NCI-H1092 (cell line): ENCODE measurements at places on chromosomes 16 and 17.

DNA sequence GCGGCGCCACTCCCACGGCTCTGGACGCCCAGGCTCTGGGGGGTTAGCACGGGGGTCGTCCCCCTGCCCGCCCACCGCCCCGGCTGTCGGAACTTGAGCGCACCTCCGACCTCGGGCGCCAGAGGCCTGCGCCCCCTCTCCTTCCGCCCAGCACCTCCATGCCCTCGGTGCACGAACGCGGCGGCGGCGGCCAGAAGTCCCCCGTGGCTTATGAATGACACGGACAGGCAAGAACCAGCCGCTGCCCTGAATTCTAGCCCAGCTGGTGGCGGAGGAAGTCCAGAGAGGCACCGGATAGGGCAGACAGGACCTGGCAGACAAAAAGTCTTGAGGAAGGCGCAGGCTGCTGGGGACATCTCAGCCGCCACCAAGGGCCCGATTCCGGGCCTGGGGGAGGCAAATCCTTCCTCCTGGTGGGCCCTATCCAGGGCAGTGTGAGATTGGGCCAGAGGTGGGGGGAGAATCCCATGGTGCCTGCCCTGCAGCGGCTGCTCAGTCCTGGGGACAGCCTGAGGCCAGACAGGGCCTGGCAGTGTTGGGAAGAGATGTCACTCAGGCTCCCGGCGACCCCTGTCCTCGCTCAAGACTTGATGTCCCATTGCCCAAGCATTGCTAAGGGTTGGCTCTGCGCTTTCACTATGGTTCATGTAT is 897 bp upstream of the CYGB start:
- no peak for DNase-seq

DNA sequence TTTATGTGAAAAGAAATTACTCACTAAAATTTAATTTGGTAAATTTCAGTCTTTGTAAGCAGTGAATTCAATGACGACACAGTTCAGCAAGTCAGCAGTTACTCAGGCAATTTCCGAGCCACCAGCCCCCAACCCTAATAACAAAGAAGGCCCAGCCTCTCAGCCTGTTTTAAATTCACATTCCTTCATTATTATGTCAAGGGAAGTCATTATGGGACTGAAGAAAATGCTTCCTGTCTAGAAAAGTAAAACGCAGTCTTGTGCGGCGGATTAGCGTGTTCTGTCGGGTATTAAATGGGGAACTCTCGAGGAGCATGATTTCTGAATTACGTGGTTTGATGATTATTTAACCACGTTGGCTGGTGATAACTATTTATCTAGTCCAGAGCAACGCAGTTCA is 177.6 kb downstream of the AIPL1 start:
- DNase-seq: no peak

- DNase-seq: no peak
Observed at GRCh38 chr17:1486802-1487695, 5.4 kb downstream of the MYO1C start.

- DNase-seq: no peak
Observed at GRCh38 chr16:55154262-55154661, 169.7 kb upstream of the IRX6 start.

- no peak for DNase-seq
Observed at GRCh38 chr16:56192635-56192945, 1.3 kb downstream of the GNAO1 start.

DNA sequence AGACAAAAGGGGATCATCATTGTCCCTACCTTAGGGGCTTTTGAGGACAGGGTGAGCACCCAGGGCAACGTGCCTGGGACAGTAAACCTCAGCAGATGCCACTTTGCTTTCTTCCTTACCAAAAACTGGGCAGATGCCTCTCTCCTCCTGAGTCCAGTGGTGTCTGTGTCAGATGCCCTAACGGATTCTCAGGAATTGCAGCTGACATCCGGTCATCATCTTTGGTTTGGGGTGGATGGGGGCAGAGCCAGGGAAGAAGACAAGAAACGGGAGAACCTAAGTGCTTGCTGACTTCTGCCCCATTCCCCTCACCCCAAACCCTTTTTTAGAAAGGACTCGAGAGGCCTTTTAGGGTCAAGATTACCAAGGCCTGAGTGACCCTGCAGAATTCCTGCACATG is 187.5 kb downstream of the MSI2 start:
- no peak for DNase-seq

GRCh38 chr16:2447920-2448583 is 11.9 kb upstream of the TEDC2 start:
- DNase-seq: no peak

- DNase-seq: no peak
Observed at GRCh38 chr16:85028685-85029407, 1.3 kb downstream of the KIAA0513 start.

DNA sequence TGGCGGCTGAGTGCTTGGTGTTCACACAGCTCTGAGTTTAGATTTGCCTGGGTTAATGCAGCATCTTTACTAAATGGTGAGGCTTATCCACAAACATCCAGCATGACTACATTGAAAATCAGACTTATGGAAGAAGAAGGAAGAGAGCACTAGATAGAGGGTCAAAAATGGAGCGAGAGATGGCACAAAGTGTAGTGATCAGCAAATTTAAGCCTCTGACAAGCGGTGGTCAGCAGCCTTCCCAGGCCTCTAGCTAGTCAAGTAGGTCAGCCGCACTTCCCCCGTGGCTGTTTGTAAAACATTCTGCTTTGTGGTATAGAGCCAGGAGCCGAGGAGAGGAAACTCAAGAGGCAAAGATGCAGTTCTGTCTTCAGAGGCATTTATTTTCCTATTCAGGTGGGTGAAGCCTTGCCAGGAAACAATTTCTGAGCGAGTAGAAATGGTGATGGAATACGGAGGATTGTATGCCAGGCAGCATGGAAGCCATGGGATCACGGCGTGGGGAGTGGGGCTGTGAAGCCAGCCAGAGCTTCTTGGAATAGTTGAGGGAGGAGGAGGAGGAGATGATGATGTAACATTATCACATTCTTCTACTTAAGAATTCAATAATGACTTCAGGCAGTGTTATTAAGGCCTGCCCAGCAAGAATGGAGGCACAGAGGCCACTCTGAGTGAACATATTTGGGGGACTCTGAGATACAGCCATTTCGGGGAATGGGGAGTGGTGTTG is 118.9 kb downstream of the MSI2 start:
- DNase-seq: no peak

DNA sequence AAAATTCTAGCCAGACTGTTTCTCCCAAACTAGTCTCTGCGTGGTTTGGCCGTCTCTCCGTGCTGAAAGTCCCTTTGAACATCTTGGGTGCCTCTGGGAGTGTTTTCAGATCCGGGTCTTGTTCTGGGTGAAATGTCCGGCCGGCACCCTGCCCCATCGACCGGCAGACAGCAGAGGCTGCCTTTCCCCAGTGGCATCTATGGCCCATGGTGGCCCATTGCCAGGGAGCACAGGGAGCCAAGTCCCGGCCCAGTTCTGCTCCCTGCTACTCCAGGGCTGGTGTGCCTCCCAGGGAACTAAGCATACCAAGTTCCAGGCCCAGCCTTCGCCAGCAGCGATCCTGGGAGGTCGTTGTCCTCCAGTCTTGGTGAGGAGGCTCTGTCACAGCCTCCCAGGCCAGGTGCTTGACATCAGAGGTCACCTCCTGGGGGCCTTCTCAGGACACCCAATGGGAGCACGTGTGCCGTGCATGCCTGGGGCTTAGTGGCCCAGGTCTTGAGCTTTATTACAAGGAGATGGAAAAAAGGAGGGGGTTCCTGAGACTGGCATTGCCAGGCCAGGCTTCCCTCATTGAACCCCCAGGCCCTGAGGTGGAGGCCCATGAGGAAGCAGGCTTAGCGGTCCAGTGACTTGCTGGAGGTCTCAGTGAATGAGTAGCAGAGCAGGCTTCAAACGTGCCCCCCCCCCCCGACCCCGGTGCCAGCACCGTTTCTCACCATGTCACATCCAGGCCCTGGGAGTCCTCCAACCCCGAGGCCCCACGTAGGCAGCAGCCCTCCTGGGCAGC is 54.0 kb downstream of the PGS1 start:
- DNase-seq: no peak

- no peak for DNase-seq
Observed at GRCh38 chr17:55624772-55625433, 97.8 kb downstream of the TMEM100 start.

- DNase-seq: no peak
Observed at GRCh38 chr17:73163043-73163442, 1.8 kb upstream of the SSTR2 start.
